ENCODE measurements at places on chromosomes 2 and 18.

DNA sequence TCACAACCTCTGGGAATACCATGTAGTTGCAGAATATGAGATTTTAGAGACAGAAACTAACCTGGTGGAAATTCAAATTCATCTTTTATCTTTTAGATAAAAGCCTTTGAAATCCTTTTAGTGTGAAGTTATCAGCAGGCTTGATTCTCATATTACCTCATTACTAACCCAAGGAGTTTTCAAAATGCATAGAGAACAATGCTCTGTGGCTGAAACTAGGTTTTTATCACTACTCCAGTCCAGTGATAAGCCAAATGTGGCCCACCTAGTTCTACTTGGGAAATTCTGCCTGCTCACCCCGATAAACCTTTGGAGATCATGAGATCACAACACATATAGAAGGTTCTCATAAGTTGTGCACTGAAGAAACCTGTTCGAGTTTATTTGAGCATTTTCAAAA lies 121.7 kb downstream of the MMADHC start:
- peaks cover 2% of the 10 kb centered on the region for H3K36me3 ChIP-seq
- no peak for DNase-seq
- H3K4me1 ChIP-seq = no peaks in the 10 kb centered on the region
- H3K27me3 ChIP-seq = no peaks in the 10 kb centered on the region

- no peaks in the 10 kb centered on the region for H3K27me3 ChIP-seq
- H3K4me1 ChIP-seq = no peaks in the 10 kb centered on the region
- DNase-seq = no peak
- H3K4me3 ChIP-seq = no peak overlapping the region
Measured at GRCh38 chr2:236702657-236703372, 133.2 kb downstream of the ACKR3 start.

DNA sequence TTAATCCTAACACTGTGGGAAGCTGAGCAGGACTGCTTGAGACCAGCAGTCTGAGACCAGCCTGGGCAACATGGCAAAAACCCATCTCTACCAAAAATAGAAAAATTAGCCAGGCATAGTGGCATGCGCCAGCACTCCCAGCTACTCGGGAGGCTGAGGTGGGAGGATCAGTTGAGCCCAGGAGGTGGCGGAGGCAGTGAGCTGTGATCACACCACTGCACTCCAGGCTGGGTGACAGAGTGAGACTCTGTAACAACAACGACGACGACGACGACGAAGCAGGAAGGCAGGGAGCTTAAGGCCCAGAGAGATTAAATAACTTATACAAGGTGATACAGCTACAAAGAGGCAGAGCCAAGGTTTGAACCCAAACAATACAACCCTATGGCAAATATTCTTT lies 37.3 kb downstream of the CFAP36 start:
- no peak for DNase-seq
- H3K4me1 ChIP-seq = peaks cover 13% of the 10 kb centered on the region
- no peaks in the 10 kb centered on the region for H3K27me3 ChIP-seq
- peaks cover 41% of the 10 kb centered on the region for H3K36me3 ChIP-seq
- H3K4me3 ChIP-seq = no peak overlapping the region
- H3K27ac ChIP-seq = no peak overlapping the region

GRCh38 chr2:68057658-68058396 lies 5.0 kb downstream of the C1D start:
- H3K4me1 ChIP-seq = peaks cover 48% of the 10 kb centered on the region
- no peaks in the 10 kb centered on the region for H3K27me3 ChIP-seq
- H3K27ac ChIP-seq = no peak overlapping the region
- no peak for DNase-seq
- H3K4me3 ChIP-seq = no peak overlapping the region
- H3K36me3 ChIP-seq = no peaks in the 10 kb centered on the region

- DNase-seq = no peak
- H3K27ac ChIP-seq = peak overlapping the region; percentile 80
- peaks cover 19% of the 10 kb centered on the region for H3K4me1 ChIP-seq
- H3K4me3 ChIP-seq = no peak overlapping the region
Measured at GRCh38 chr2:108917526-108917925, 71.5 kb downstream of the EDAR start.
